ENCODE measurements at places on chromosomes 7 and 10.

- DNase-seq = no peak
Observed at GRCh38 chr7:140684066-140684950, 11.6 kb downstream of the ADCK2 start.

DNA sequence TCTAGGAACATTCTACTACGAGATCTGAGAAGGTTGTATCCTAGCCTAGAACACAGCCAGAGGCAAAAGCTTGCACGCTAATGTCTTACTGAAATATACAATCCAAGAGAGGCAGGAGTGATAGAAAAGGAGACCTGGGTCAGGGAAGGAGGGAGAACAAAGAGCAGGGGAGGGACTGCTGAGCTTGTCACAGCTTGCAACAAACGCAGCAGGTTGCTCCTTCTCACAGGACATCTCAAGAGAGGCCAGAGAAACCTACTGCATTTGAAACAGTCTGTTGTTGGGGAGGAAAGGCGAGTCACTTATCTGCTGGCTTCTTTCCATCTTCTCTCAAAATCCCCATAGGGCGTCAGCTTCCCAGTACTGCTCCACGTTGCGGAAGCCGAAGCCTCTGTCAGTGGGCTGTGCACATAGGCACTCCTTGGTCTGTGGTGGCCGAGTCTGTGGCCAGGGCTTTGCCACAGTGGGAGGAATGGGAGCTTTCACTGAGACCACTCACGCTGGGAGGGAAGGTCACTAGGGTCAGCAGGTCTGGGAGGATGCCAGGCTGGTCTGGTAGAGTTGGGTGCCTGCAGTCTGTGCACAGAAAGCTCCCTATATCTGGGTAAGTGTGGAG is 25.8 kb upstream of the GPNMB start:
- DNase-seq = peak; percentile 76

- peak; percentile 88 for DNase-seq
Observed at GRCh38 chr7:121755818-121756552, 117.0 kb upstream of the PTPRZ1 start.

GRCh38 chr10:45557275-45557905 is 115.2 kb downstream of the ZFAND4 start:
- DNase-seq = no peak

- peak; percentile 30 for DNase-seq
Observed at GRCh38 chr10:60444494-60445064, 54.9 kb upstream of the ANK3 start.

DNA sequence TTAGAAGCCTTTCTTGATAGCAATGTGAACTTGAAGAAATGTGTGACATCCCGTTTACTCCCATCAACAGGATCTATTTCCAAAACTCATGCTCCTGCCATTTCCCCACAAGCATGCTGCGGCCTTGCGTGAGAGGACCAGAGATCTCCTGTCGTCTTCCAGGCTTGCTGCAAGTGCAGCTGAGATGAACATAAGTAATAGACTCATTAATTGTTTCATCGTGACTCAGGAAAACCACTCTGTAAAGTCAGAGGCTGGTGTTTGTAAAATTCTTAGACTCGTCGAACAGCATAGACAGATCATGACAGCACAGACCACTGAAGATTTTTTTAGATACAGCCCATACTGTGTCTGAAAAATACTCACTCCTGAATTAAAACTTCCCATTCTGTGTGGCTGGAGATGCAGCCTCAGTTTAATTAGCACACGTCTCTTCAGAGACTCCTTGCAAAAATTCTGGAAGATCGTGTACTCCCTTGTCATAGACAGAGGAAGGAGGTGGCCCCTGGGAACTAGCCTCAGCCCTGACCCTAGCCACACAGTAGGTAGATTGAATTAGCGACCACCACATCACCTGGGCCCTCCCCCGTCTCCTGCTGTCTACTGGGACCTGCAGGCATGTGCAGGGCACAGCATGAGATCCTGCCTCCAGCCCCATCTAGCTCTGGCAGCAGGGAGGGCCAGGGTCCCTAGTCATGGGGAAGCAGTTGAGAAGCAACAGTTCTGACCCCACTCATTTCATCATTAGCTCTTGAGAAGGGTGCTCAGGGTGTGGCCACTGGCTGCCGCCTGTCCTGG is 226.0 kb downstream of the CELF2 start:
- DNase-seq = no peak

DNA sequence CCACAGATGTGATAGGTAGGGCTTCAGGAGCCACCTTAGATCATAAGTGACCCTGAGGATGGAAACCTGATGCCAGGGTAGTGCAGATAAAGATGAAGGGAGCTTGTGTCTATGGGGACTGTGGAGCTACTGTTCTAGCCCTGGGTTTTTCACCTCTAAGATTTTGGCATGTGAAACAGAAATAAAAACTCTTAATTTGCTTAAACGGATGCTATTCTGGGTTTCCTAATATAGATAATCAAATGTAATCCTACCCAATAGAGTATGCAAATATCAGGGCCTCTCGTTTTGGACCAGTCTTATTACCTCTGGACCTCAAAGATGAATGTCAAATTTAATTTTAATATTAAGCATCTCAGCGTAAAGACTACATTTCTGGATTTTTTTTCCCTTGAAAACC is 49.3 kb downstream of the ABCB4 start:
- DNase-seq = no peak

- DNase-seq = no peak
Observed at GRCh38 chr7:69843653-69844052, 245.4 kb downstream of the AUTS2 start.

- no peak for DNase-seq
Observed at GRCh38 chr10:59771162-59771807, 18.0 kb upstream of the MRLN start.

- DNase-seq = no peak
Observed at GRCh38 chr7:155973451-155973997, 161.3 kb upstream of the SHH start.

- no peak for DNase-seq
Observed at GRCh38 chr7:100516135-100516812, 22.7 kb upstream of the AGFG2 start.

- DNase-seq = peak; percentile 39
Observed at GRCh38 chr7:27240015-27240731, 2.4 kb upstream of the EVX1 start.

DNA sequence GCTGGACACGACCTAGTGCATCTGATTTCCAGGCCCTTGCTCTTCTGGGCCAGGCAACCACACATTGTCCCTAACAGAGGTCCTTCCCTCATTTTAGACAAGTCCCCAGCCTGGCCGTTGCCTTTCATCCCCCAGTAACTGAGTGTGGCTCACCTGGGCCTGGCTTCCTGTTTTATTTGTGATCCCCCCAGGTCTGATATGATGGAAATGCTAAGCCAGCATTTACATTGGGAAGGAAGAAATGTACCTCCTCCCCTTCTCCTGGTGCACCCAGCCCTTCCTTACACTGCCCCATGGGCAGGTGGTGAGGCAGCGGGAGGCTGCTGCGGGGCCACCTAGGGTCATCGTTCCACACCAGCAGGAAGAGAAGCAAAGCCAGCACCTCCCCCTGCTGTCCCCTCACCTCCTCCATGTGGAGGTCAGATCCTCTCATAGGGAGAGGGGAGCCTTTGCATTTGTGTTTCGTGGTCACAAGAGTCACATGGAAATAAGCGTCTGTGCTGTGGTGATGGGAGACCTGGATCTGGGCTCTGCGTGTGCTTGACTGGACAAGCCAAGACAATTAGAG is 108.8 kb downstream of the GLRX3 start:
- no peak for DNase-seq

DNA sequence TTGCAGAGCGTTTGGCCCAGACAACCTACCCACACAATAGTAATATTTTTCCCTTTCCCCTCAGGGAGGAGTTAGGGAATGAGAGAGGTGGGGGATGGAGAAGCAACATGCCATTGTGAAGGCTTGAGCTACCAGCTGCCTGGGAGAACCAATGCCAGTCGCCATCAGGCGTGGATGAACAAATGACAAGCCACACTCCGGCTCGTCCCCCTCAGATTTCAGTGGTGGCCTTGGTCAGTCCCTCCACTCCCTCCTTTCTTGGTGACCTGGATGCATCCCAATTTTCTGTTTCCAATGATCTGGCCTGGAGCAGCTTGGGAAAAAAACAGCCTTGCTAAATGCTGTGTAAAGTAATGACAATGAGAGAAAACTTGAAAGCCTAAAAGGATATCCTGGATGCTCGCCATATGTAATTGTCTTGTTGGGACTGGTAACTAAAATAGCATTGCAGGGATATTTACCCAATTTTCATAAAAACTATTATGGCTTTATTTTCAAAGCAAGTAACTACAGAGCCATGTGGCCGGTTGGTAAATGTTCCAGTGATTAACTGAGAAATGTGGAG is 110.7 kb downstream of the ICA1 start:
- peak; percentile 27 for DNase-seq

DNA sequence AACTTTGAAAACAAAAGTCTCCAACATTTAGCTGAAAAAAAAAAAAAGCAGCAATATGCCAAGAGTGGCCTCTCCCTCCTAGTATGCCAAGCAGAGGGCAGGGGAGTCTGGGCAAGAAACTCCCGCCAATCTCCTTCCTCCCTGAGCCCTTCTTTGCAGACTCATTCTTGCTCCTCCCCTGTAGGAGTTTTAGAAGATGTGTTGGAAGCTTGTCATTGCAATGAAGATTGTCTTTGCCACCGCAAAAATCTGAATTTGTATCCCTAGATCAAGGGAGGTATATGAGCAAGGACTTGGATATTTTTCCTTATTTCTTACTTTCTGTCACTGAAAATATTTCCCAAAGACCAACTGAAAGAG is 2.6 kb upstream of the TNS3 start:
- DNase-seq = no peak

DNA sequence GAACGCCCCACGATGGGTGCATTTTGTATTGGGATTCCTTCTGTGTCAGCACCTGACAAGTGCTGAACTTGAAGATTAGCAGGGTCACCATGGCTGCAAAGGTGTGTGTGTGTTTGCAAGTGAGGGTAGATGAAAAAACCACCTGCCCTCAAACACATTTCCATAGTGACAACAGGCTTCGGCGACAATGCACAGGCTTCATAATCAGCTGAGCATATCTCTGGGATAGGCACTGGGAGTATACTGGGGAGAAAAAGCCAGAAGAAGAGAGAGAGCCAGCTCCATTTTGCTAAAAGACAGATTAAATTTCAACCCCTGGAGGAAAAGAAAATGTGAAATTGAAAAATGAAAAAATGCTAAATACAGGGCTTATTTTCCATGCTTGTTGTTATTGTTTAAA is 656.1 kb downstream of the INHBA start:
- peak; percentile 77 for DNase-seq

GRCh38 chr10:44294726-44295412 is 90.0 kb downstream of the CXCL12 start:
- no peak for DNase-seq

DNA sequence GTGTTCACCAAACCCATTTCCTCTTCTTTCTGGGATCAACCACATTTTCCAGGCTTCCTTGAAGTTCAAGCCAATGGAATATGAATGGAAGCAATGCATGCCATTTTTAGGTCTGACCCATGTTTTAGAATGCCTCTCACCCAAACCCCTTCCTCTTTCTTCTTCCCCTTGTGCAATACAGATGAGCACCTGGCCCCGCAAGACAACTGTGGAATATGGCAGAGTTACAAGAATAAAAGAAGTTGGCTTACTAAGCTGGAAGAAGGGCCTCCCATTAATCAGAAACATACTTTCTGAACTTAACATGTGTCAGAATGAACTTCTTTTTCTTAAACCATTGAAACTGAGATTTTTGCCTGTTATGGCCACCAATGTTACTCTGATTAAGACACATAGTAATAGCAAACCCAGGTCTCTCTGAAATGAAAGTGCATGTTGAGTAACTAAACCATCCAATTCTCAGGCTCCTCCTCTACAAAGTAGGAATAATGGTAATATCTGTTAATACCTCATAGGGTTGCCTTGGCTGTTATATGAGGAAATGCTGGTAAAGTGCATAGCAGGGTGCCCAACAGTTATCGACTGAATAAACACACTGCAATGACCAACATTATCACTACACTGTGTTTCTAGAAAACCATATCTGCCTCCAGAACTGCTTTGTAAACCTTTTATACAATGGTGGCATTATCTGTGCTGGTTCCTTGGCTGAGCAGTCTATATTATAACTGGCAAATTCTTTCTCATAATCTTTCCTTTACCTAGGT is 382.2 kb upstream of the NRP1 start:
- DNase-seq = peak; percentile 2

GRCh38 chr10:127974911-127975310 is 68.0 kb downstream of the PTPRE start:
- no peak for DNase-seq

DNA sequence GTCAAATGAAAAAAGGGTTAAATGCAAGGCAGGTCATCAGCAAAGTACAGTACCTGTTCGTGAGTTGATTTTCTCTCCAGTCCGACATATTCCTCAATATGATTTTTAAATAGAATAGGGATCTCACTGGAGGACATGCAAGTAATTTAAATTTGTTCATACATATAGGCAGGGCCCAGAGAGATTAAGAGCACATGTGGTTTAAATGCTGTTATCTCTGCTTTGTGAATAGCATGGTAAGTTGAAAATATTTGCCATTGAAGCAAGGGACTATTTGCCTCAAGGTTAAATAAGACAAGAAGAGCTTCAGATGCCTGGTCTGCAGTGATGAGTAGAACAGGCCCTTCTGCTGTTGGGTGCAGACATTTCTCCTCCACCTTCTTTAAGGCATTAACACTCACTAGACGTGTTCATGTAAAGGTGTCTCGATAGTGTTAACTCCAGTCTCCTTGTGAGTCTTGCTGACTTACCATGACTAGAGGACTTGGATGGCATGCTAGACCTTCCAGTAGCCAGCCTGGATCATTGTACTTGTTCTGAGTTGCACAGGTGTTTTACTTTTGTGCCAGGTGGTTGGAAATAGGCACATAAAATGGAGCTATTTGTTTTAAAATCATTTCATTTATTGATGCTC is 15.6 kb upstream of the AKR1C3 start:
- DNase-seq = no peak

- DNase-seq = no peak
Observed at GRCh38 chr10:88901206-88901983, 21.4 kb downstream of the STAMBPL1 start.

DNA sequence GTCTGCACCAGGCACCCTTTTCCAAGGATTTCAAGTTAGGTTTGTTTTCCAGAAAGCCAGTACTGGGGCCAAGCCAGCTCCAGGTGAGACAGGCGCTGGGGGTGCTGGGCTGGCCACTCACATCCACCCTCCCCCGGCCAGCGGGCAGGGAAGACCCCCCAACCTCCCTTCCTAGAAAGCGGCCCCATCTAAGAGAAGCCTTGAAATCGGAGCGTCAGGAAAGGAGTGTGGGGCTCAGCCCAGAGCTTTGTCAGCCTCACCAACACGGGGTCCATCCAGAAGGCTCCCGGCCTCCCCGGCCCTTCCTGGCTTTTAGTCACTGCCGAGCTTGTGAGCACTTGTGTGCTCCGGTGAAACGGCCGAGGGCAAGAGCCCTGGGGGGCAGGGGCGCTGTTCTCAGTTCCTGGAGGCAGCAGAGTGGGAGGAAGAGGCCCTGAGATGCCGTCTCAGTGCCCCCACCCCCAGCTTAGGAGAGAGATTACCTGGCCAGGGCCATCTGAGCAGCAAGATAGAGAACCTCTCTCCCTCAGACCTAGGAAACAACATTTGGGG is 39.6 kb downstream of the PDGFA start:
- DNase-seq = no peak

GRCh38 chr7:139845443-139845805 is 16.4 kb downstream of the TBXAS1 start:
- DNase-seq = no peak

- DNase-seq = no peak
Observed at GRCh38 chr10:64358907-64359306, 837.7 kb downstream of the REEP3 start.

- no peak for DNase-seq
Observed at GRCh38 chr10:98312349-98312748, 44.4 kb upstream of the LOXL4 start.

GRCh38 chr10:79061441-79062315 is 7.1 kb upstream of the ZMIZ1 start:
- no peak for DNase-seq
